ENCODE measurements at places on chromosomes 1 and 21. TPM values are rescaled to one million over a fixed set of nuclear protein-coding genes. Genes with fewer than 3 reads are reported as not detected.
A peak's percentile ranks its signal among the peaks of the same experiment; 100 is the strongest.

Gene NPR1
- total RNA-seq = 0.12 TPM

Gene MATN1
- total RNA-seq = not detected

Gene GSTM5
- 1.4 TPM for total RNA-seq

Gene CDCA8
- 20.3 TPM for total RNA-seq

- peak; percentile 34 for DNase-seq
These were observed 16.1 kb downstream of the H6PD start for GRCh38 chr1:9250411-9251381.

DNA sequence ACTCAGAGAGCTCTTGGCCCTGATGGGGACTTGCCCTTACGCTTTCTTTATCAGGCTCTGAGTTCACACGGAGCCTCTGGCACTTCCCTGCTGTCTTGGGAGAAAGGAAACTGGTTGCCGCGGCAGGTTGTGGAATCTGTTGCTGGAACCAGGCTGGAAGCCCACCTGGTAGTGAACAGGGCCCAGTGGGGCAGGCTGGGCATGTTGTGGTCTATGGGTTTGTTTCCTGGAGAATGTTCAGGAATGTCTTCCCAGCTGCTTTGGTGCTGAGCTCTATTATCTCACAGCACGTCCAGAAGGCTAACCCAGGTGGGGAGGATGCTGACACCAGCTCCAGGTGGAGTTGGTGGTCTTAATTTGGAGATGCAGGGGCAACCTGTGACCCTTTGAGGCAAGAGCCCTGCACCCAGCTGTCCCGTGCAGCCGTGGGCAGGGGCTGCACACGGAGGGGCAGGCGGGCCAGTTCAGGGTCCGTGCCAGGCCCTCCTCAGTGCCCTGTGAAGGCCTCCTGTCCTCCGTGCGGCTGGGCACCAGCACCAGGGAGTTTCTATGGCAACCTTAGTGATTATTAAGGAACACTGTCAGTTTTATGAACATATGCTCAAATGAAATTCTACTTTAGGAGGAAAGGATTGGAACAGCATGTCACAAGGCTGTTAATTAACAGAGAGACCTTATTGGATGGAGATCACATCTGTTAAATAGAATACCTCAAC lies 33.3 kb upstream of the TDRD10 start:
- peak; percentile 75 for DNase-seq

- peak; percentile 61 for DNase-seq
These were observed 3.1 kb downstream of the NUAK2 start for GRCh38 chr1:205318231-205318991.

GRCh38 chr1:229436201-229436600 lies 2.3 kb upstream of the ACTA1 start:
- DNase-seq = no peak

DNA sequence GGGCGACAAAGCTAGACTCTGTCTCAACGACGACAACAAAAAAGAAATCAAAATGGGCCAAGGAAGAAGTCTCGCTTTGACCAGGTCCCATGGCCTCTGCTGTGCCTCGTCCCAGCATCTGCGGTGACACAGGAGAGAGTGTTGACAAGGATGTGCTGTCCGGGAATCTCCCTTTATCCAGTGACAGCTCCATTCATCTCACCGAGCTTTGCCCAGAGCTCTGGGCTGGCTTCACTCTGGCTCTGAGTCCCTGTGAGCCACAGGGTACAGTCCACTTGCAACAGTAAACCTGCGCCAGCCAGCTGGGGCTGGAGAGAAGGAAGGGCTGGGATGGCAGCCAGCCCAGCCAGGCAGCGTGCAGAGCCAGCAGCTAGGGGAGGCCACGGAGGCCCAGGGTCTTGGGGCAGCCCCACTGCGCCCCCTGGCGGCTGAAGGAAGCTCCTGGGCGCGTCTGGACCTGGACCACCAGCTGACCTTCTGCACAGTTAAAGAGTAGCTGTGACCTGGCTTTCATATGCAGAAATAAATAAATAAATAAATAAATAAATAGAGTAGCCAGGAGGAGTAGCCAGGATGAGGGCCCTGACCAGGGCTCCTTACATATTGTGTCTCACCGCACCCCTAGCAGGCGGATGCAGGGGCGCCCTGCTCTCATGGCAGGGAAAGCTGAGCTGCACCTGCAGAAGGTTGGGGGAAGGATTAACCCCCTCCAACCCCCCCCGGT lies 29.7 kb downstream of the ENO1 start:
- DNase-seq = peak; percentile 93
